NCI-H187 (cell line): ENCODE measurements at places on chromosomes 4 and X.

DNA sequence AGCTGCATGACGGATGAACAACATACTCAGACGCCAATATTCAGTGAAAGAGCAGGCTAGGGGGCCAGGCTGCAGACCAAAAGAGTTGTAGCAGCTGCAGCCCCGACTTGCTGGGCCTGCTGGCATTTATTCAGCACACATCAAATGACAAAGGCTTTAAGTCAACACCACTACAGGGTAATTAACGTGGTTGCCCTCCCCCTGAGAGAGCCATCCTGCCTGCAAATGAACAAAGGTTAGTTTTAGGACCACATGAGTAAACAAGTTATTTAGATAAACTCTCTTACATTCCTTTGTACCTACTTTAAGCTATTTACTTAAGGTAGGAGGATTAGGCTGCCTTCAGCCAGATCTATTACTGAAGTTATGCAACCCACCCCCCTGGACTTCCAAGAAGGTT is 1329.1 kb downstream of the PCDH18 start:
- no peak for DNase-seq

DNA sequence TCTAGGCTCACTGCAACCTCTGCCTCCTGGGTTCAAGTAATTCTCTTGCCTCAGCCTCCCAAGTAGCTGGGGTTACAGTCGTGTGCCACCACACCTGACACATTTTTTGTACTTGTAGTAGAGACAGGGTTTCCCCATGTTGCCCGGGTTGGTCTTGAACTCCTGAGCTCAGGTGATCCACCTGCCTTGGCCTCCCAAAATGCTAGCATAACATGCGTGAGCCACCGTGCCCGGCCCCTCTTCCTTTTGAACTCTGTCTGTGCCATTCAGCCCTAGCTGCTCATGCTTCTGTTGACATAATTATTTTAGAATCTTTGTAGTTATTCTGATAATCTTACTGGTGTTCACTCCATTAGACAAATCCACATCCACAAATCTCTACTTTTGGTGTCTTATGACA is 1231.3 kb upstream of the ADGRL3 start:
- DNase-seq, result no peak

DNA sequence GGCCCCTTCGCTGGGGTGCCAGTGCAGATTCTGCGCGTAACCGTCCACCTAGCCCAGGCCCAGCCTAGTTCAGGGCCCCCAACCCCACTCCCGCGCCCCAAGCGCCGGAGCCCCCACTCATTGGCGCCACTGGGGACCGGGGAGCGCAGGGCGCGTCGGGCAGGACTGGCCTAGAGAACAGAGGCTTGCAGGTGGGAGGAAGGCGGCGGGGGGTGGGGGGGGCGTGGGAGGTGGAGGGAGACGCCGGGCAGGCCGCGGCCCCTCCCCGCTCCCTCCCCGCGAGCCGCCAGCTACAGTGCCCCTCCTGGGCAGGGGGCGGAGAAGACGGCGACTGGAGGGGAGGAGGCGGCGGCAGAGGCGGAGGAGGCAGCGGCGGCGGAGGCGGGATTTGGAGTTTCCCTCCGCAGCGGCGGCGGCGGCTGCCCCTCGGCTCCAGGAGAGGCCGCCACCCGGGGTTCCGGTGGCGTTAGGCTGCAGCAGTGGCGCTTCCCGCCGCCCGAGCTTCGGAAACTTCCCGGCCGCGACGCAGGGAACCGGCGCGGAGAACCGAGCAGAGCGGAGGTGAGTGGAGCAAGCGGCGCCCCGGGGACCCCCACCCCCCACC is 4.8 kb upstream of the DUSP9 start:
- no peak for DNase-seq

DNA sequence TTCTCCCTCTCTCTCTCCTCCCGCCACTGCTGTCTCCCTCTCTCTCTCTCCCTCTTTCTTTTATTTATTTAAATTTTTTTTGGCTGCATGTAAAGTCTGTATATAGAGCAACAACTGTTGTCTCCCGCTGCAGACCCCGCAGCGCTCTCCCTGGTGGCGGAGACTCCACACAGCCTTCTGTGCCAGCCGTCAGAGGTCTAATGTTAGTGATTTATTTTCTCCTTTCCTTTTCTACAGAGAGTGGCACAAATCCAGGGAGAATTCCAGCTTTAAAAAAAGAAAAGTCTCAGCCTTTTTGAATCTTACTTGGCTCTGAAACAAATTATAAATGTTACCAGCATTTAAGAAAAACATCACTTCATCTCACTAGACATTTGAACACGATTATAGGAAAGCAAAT is 106.2 kb downstream of the FAM9B start:
- DNase-seq, result no peak

GRCh38 chrX:37717708-37718107 is 32.1 kb downstream of the XK start:
- DNase-seq, result no peak

GRCh38 chr4:81589262-81589661 is 117.6 kb upstream of the RASGEF1B start:
- DNase-seq, result no peak

DNA sequence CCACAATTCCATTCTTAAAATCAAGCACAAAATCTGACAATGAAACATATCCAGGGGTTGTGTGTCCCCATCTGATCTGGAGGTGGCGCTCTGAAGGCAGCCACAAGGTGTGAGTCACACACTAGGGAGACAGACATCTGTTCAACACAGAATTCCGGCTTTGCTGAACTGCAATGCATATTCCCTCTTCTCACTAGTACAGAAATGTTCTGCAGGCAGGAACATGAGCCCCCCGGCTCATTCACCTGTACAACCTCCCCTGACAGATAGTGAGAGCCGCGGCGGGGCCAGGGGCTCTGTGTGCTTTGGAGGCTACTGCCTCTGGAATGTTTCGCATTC is 41.9 kb downstream of the WDR1 start:
- no peak for DNase-seq

DNA sequence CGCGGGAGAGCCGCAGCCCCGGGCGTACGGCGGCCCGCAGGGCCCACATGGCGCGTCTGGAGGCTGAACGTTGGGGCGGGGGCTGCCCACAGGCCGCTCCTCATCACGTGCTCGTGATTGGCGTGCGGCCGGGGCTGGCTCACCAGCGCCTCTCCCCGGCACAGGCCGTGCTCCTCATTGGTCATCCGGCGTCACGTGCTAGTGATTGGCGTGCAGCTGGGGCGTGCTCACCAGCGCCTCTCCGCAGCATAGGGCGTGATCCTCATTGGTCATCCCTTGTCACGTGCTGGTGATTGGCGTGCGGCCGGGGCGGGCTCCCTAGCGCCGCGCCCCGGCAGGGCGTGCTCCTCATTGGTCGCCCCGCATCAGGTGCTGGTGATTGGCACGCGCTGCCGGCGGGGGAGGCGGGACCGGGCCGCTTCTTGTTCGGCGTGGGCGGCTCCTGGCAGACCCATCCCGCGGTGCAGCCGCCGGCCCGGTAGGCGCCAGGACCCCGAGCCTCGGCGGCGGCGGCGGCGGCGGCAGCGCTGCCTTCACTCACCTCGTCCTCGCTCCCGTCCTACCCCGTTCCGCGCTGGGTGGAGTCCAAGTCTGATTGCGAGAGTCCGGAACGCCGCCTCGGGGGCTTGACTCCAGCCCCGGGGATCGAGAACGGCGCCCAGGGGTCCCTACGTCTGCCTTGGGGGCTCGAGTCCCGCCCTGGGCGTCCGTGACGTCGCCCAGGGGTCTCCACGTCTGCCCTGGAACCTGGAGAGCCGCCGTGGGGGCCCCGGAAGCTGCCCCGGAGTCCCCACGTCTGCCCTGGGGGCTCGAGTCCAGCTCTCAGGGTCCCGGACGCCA is at the start of gene GTPBP6:
GTPBP6 (minus strand) TSS at position 58 of the 840 bp plus-strand sequence; CDS start at position 49, 9 bp downstream.
- DNase-seq, result no peak

GRCh38 chr4:110988722-110989121 is 365.8 kb upstream of the PITX2 start:
- DNase-seq, result no peak

DNA sequence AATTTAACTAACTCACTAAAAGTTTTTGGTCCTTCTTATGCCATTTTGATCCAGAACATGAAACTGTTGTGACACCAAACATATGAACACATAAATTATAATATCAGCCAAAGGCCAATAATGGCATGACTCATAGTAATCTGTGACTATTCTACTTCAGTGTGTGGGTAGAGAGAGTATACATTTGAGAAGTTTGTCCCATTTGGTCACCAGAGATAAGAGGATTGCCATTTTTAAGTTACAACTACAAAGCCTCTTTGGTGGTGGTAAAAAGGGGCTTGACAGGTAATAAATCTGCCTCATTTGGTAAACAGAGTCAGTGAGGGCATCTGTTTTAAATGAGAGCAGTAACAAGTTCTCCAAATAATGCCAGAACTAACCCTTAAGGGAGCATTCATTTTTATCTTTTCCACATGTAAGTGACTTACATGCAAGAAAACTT is 117.9 kb downstream of the TBC1D19 start:
- DNase-seq, result no peak

DNA sequence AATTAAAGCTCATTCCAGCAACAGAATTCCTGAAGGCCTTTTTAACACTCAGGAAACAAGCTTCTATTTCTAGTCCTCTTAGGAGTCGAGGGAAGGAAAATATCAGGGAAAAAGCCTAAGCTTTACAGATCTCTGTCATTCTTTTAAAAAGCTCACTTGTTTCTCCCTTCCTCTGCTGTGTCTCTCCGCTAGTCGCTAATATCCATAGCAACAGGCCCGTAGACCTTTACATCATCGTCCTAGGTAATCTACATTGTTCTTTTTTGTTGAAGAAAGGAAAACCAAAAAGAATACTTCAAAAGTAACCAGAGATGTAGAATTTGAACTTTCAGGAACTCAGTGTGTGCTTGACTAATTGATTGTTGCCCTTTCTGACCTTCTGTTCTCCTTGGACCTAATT is 45.9 kb upstream of the MTMR1 start:
- no peak for DNase-seq

GRCh38 chrX:77442728-77443127 is 4.5 kb upstream of the FGF16 start:
- DNase-seq, result no peak

DNA sequence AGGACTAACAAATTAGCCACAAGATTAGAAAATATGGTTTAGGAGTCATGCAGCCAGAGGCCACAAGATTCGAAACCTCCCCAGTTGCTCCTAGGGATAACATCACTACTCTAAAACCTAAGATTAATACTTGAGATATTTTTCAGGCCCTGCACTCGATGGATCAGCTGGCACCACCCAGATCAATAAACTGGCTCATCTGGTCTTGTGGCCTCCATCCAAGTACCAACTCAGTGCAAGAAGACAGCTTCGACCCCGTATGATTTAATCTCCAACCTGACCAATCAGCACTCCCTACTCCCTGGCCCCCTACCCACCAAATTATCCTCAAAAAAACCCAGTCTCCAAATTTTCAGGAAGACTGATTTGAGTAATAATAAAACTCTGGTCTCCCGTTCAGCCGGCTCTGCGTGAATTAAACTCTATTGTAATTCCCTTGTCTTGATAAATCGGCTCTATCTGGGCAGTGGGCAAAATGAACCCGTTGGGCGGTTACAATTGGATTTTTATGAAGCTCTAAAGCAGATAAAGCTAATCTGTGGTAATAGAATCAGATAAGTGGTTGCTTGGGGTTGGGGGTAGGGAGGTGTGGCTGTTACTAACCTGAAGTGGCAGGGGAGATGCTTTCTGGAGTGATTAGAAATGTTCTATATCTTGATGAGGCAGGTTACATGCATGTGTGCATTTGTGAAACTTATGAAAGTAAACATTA is 91.8 kb upstream of the ATXN3L start:
- DNase-seq, result no peak

DNA sequence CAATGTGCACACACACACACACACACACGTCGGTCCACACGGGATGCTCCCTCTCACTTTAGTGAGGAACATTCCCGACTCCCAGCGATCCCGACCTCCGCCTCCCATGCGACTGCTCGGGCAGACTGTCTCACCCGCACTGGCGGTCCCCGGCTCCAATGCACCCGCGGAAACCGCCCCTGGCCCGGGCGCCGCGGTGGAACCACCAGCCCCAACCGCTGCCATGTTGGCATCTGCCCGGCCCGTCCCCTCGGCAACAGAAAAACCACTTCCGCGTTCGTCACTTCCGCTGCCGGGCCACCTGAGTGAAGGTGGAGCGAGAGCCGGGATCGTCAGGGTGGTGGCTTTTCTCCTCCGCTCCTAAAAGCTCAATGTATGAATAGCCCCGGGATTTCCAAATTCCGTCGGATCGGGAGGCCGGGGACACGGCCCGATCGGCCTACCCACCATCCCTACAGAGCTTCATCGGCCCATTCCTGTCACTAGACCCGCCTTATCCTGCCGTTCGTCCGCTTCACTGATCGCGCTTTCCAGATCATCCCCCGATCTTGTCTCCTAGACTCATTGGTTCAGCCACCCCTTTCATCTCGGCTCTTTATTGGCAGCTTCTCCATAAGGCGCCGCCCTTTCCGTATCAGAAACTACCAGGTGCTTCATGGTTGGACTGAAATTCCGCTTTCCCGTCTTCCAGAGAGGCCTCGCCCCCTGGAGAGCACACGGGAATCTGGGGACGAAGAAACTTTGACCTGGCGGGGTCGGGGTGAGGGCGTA is at the start of gene SLC35A2:
SLC35A2 (minus strand) TSS at position 235 of the 771 bp plus-strand sequence; CDS start at position 225, 10 bp downstream.
- peak; percentile 67 for DNase-seq

- DNase-seq, result no peak
These were observed 62.7 kb downstream of the PRPS1 start for GRCh38 chrX:107691024-107691448.

DNA sequence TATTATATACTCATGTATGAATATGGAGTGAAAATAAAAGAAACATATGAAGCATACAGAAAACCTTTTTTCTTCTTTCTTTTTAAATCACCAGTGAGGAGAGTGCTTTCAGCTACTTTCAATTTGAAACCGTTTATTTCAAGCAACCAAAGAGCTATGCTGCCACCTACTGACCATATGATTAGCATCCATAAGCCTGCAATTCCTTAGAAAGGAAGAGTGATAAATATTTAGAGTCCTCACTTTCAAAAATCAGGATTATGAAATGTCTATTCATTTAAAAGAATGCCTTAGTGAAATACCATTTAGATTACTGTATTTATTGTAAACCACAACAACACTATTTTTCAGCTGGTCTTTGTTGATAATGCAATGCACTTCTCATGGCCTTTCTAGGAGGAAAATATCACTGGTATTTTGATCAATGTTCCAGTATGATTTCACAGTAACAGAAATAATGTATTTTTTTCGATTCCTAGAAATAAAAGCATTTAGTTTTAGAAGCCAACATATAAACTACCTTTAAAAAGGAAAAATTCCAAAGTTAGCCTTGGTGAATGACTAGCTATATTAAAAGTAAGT is 667.6 kb downstream of the PCDH18 start:
- no peak for DNase-seq

DNA sequence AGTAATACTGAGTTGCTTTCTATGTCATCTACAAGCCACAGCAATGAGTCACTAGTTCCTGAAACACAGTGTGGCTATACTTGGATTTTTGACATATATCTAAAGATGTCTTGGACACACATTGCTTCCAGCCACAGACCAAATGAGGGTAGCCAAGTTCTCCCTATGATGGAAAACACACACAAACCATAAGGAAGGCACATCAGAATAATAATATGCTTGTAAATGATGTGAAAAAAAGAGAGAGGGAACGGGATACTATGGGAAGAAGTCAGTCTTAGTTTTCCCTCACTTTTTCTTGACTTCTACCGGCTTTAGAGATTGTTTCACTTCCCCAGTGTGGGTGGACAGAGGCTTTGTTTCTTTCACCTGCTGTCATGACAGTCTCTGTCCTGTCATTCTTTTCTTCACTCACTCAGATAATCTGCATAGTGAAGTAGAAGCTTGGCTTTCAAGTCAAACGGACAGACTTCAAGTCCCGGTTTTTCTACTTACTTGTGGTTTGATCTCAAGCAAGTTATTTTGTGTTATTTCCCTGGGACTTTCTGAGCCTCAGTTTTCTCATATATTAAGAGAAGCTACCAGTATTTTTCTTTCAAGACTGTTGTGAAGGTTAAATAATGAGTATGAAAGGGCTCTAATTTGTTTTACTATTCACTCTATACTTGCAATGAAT is 34.7 kb downstream of the P2RY10 start:
- no peak for DNase-seq

GRCh38 chr4:185343726-185344581 is 51.8 kb downstream of the LRP2BP start:
- DNase-seq, result no peak
